ENCODE measurements at places on chromosomes 3 and 15. TPM values are rescaled to one million over a fixed set of nuclear protein-coding genes. Genes with fewer than 3 reads are reported as not detected.

The AMIGO3 gene
- total RNA-seq, result 1.1 TPM

The XCR1 gene
- not detected for total RNA-seq

The REC114 gene
- not detected for total RNA-seq

The ALG3 gene
- total RNA-seq, result 50.8 TPM

The ZNF860 gene
- not detected for total RNA-seq

The SENP8 gene
- total RNA-seq, result 1.9 TPM

The POLQ gene
- 0.41 TPM for total RNA-seq

The SAMD7 gene
- total RNA-seq, result not detected

All from right atrium auricular region (tissue), 2 donors.